Activated CD8-positive, alpha-beta T cell treated with anti-CD3 and anti-CD28 coated beads for 36 hours (primary cell): ENCODE measurements at places on chromosomes 12 and 14. TPM values are rescaled to one million over a fixed set of nuclear protein-coding genes. Genes with fewer than 3 reads are reported as not detected.
A peak's percentile ranks its signal among the peaks of the same experiment; 100 is the strongest.

- no peaks in the 10 kb centered on the region for H3K4me1 ChIP-seq
- H3K4me3 ChIP-seq = no peak overlapping the region
- no peaks in the 10 kb centered on the region for H3K36me3 ChIP-seq
- H3K27ac ChIP-seq = no peak overlapping the region
Observed at GRCh38 chr12:18824287-18824686, 86.4 kb downstream of the CAPZA3 start.

- H3K27ac ChIP-seq = no peak overlapping the region
- H3K27me3 ChIP-seq = peaks cover 2% of the 10 kb centered on the region
- no peaks in the 10 kb centered on the region for H3K36me3 ChIP-seq
- no peaks in the 10 kb centered on the region for H3K4me1 ChIP-seq
- H3K4me3 ChIP-seq = no peak overlapping the region
Observed at GRCh38 chr14:101620821-101621785, 59.8 kb downstream of the DIO3 start.

DNA sequence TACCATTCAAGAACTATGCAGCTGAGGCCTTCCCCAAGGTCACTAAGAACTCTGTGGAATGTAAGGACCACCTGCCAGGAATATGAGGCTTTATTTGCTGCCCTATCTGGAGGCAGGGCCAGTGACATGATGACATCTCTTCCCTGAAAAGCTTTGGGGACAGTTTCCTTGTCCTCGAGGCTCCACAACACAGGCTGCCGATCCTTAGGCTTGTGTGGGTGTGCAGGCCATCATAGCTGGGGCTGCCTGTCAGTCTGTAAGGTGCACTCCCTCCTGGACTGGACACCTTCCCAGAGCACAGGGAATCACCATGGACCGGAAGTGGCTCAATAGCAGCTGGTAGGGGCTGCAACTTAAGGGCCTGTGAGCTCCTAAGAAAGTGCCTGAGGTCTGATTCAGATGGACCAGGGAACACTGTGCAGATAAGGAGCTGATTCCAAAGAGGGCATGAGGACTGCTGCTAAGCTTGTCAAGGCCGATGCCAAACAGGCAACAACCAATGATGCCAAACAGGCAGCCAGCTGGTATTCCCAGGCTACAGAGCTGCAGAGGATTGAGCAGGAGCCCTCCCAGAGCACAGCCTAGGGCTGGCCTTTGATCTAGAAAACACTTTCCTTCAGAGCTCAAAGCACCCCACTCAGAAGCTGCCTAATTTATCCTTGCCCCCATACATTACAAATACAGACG lies 84.3 kb downstream of the CRACR2A start:
- peaks cover 12% of the 10 kb centered on the region for H3K36me3 ChIP-seq
- H3K4me3 ChIP-seq = no peak overlapping the region
- peaks cover 3% of the 10 kb centered on the region for H3K4me1 ChIP-seq
- H3K27ac ChIP-seq = no peak overlapping the region

DNA sequence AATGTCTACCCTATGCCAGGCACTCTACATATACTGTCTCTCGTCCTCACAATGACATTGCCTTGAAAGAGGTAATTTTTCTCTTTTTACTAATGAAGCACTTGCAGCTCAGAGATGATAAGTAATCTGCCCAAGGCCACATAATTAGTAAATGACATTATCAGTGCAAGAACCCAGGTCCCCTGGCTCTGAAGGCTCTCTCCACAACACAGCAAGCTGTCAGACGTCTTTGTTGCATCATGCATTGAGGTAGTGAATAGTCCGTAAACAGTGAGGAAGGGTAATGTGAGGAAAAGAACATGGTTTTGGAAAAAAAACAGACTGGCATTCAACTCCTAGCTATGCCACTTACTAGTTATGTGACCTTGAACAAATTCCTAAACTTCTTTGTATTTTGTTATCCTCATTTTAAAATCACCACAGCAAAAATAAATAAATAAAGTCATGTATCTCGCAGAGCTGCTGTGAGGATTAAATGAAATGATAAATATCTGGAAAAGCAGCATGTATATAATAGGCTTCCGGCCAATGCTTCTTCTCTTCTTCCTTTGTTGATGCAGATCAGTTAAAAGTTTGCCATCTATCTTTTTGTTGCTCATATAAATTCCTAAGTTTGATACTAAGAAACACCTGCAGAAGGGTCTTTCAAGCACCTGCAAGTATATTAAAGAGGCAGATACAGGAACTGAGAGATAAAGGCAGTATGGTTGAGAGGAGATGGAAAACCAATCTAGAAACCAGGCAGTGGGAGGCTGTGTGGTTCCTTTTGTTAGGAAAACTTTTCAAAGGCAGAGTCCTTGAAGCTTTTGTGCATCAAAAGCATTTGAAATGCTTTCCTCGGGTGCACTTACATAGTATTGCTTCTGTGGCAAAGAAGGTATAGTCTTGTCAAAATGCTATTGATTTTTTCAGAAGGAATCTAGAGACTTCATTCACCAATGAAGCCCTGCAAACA lies 82.8 kb downstream of the BTG1 start:
- no peak overlapping the region for H3K4me3 ChIP-seq
- peaks cover 33% of the 10 kb centered on the region for H3K36me3 ChIP-seq
- DNase-seq = no peak
- no peak overlapping the region for H3K27ac ChIP-seq
- no peaks in the 10 kb centered on the region for H3K27me3 ChIP-seq

- no peak overlapping the region for H3K4me3 ChIP-seq
- H3K27ac ChIP-seq = no peak overlapping the region
- H3K27me3 ChIP-seq = no peaks in the 10 kb centered on the region
- H3K36me3 ChIP-seq = peaks cover 43% of the 10 kb centered on the region
- peaks cover 5% of the 10 kb centered on the region for H3K4me1 ChIP-seq
Observed at GRCh38 chr14:50452296-50452695, 55.6 kb upstream of the CDKL1 start.

DNA sequence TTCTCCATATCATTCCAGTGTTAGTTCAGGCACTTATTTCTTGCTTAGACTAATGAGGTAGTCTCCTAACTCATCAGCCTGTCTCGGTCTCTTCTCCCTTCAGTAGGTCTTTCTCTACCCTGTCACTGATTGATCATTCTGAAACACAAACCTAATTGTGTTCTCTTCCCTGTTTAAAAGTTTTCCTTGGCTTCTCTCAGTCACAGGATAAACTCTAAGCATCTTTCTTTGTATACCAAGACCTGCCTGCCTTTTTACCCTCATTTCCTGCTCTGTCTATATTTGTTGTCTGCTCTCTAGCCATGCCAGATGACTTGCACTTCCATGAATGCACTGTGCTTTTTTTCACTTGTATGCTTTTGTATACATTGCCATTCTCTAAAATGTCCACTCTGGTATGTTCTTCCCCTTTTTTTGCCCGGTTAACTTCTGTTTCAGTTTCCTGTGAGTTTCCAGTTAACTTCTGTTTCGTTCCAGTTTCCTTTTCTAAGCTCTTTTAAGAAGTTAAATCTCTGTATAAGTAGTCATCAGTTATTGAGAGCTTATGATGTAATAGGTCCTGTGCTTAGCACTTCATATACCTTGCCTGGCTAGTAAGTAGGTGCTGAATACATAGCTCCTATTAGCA lies 12.8 kb downstream of the DIP2B start:
- peaks cover 17% of the 10 kb centered on the region for H3K36me3 ChIP-seq
- no peak overlapping the region for H3K27ac ChIP-seq
- DNase-seq = no peak
- no peaks in the 10 kb centered on the region for H3K27me3 ChIP-seq

DTX1 gene
- 2.9 TPM for total RNA-seq

DNA sequence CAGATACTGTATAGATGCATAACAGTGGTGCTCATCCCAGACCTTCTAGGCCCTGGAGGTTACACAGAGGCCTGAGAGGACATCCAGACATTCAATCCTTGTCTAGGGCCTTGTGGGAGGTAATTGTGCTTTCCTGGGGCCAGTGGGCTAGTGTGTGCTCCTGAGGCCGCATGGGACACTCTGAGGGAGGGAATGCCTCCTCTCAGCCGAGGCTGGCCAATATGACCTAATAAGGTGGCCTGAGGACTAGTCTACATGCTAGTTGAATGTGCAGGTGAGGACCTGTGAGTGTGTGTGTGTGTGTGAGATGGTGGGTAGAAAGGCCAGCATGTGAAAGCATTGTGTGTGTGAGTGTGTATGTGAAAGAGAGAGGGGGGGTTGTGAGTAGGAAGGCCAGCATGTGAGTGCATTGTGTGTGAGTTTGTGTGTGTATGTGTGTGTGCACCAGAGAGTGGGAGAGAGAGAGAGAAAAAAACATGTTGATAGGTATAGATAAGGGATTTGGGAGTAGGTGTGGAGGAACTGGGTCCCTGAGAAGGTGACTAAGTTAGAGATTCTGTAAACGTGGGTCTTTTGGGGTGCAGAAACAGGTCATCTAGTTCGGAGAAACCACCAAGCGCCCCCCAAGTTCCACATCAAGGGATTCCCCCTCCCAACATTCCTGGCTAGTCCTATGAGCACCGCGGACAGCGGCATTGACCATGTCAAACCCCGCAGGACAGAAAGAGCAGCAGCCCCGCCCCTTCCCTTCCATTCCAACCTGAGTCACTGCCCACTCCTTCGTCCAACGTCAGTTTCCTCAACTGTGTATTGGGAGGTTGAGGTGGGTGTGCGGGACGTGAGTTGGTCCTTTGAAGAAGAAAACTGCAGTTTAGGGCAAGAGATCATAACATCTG lies 9.7 kb upstream of the KRT81 start:
- DNase-seq = no peak
- H3K4me1 ChIP-seq = peaks cover 12% of the 10 kb centered on the region
- H3K27me3 ChIP-seq = peaks cover 13% of the 10 kb centered on the region
- no peaks in the 10 kb centered on the region for H3K36me3 ChIP-seq
- no peak overlapping the region for H3K27ac ChIP-seq

- peaks cover 3% of the 10 kb centered on the region for H3K27me3 ChIP-seq
- H3K27ac ChIP-seq = no peak overlapping the region
- DNase-seq = peak; percentile 29
Observed at GRCh38 chr14:61753631-61754030, 8.6 kb upstream of the SNAPC1 start.

TAS2R13 gene
- total RNA-seq = 0.36 TPM

SLC5A8 gene
- not detected for total RNA-seq

GRCh38 chr14:68305738-68306137 lies 486.2 kb downstream of the RAD51B start:
- peaks cover 12% of the 10 kb centered on the region for H3K4me1 ChIP-seq
- DNase-seq = no peak
- no peak overlapping the region for H3K27ac ChIP-seq
- peaks cover 10% of the 10 kb centered on the region for H3K36me3 ChIP-seq
- no peaks in the 10 kb centered on the region for H3K27me3 ChIP-seq

CLEC7A gene
- not detected for total RNA-seq

- H3K27ac ChIP-seq = no peak overlapping the region
- peak; percentile 79 for DNase-seq
- H3K27me3 ChIP-seq = peaks cover 3% of the 10 kb centered on the region
Observed at GRCh38 chr14:36941783-36942521, 230.5 kb downstream of the SLC25A21 start.

ERP27 gene
- total RNA-seq = 3.4 TPM

- no peaks in the 10 kb centered on the region for H3K4me1 ChIP-seq
- H3K27ac ChIP-seq = no peak overlapping the region
- no peaks in the 10 kb centered on the region for H3K36me3 ChIP-seq
Observed at GRCh38 chr12:32265951-32266350, 133.4 kb upstream of the FGD4 start.
